ENCODE measurements at places on chromosomes 4 and X.

DNA sequence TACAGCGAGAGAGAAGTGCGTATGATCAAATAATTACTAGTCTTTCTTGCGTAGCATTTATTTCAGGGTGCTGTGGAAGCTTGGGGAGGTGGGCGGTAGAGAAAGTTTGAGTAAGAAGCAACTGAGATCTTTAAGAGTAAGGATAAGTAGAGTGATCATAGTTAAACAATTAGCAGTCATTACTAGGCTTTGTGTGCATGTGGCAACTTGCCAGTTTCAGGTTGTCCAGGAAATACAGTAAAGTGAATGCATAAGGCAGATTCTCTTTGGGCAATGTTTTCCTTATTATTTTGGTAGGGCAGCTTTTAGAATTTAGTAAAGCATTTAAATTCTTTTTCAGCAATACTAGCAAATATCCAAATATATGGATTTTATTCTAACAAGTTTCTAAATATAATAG lies 57.0 kb downstream of the HPGDS start:
- no peak for DNase-seq

- DNase-seq = peak; percentile 86
These were observed 54.4 kb downstream of the FAT1 start for GRCh38 chr4:186669159-186669731.

GRCh38 chr4:67292045-67292444 lies 253.3 kb downstream of the CENPC start:
- no peak for DNase-seq

DNA sequence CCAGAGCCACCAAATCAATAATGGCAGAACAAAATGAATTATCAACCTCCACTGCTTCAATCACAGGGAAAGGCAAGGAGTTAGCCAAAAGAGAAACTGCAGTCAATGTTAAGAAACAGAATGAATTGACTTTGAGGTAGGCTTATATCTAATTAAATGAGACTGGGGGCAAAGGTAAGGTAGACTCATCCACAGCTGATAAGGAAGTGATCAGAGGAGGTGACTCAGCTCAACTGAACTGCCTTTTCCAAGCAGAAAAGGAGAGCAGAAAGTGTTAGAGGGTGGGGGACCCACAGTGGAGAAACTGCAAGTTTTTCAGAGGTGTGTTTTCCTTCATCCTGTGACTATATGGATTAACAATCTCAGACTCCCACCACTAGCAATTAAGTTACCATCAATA lies 345.8 kb upstream of the PPARGC1A start:
- no peak for DNase-seq

DNA sequence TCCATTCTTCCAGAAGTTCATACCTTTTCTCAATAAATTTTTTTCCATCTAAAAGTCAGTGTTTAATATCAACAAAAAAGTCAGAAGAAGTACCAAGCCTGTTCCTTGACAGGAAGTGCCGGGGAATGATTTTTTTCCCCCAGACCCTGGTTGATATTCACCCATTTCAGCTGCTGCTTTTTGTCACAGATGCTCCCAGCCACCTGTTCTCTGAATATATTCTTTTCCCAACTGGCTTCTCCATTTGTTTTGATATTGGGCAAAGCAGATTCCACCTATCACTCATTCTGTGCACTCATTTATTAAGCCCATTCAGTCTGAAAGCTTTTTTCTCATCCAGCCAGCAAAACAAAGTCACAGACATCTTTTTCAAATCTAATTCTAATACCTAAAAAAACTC lies 139.9 kb downstream of the FRMPD4 start:
- no peak for DNase-seq

DNA sequence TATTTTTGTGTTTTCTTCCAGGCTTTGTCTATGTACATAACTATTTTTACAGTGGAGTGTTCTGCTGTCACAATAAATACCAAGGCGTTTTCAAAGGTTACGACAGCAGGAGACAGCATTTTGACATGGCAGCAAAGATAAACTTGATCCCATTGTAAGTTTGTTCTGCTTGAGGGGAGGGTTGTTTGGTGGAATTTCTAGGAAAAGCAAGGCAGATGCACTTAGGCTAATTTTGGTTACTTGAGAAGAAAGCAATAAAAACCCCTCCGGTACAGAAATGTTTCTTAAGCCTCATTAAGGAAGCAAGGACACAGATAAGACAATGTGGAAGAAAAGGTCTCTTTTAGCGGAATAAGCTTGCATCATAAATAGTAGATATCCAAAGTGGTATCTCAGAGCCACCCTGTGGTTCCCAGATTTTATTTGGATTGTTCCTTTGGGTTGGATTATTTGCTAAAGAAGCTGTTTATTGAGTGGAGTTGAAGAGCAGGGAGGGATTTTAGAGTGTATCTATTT lies 54.3 kb downstream of the CLCN5 start:
- DNase-seq = no peak

DNA sequence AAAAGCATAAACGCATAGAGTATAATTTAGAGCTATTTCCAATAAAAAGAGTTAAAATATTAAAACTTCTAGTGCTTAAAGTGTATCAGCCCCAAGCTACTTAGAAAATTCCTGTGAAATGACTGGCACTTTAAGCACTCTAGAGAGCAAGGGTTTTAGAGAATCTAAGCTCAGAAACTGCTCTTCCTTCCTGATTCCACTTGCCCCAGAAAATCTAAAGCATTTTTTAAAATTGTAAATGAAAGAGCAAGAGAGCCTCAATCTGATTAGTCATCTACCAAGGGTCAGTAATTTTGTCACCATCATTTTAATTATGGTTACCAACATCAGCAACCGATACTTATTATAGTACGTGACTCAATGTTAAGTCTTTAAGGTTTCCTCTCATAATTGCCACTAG lies 25.0 kb downstream of the CTPS2 start:
- peak; percentile 47 for DNase-seq

GRCh38 chr4:163755013-163755412 lies 260.5 kb downstream of the TMA16 start:
- DNase-seq = peak; percentile 25

GRCh38 chr4:8274765-8275547 lies 5.4 kb downstream of the HTRA3 start:
- peak; percentile 92 for DNase-seq

DNA sequence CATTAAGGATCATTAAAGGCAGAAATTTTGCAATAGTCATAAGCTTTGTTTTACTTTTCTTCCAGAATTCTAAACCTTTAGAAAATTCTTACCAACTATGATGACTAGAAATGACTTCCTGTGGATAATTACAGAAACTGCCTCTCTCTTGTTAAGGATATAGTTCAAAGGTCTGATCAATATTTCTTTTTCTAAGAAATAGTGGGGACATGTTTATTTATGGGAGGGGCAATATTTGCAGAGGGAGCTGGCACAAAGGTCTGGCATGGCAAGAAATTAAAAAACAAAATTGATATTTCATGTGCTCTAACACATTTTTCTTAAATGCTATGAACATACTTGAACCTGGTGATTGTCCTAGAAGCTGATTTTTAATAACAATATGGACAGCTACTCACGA lies 448.9 kb downstream of the KCTD8 start:
- DNase-seq = no peak

DNA sequence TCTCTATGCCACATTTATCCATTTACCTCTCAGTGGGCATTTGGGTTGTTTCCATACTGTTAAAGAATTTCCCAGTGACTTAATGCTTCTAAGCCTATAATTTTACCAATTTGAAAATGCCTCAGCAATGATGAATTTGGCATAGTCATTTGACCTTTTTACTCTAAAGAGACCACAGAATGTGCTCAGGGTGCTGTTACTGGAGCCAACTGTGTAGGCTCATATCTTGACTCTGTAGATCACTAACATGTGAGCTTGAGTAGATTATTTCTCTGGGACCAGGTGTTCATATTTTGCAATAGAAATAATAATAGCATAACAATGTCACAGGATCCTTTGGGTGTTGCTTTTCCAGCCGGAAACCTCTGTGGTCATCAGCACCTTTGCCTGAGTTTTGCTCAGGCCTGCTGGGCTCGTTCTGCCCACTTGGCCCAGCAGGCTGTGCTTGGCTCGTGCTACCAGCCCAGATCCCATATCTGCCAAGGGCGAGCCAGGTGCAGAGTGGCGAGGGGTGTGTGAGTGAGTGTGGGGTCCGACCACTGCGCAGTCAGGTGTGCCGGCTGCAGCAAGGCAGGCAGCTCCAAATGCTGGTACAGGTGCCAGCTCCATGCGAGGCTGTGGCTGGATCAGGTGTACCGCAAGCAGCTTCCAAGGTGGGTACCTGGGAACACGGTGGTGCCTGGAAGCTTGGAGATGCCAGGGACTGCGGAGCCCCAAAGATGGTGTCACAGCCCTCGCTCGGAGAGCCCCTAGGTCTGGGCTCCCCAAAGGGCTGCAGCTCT lies 70.6 kb upstream of the ANK2 start:
- DNase-seq = peak; percentile 15

DNA sequence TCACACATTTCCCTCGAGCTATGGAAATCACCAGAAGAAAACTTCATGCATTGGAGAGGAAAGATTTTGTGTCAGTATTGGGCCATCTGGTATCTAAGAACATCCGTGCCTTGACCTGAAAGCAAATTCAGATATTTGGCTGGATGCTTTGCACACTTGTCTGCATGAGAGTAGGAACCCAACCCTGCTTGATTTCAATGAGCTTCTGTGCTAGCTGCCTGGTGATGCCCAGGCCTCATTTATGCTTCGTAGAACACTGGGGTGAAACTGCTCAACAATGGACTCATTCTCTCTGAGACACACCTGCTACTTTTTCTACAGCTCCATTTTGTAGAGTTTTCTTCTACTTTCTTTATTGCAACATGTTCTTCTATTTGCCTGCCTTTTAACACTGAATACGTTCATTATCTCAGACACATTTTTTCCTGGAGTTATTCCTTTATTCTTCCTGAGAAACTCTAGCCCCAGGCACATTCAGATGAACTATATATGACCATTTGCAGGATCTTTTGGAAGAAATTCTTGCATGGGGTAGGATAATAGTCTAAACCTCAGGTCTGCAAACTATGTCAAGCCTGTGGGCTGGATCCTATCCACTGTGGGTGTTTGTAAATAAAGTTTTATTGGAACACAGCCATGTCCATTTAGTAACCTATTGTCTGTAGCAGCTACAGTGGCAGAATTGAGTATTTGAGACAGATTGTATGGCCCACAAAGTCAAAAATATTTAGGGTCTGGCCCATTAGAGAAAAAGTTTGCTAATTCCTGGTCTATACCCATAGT lies 83.8 kb upstream of the CLCN4 start:
- DNase-seq = no peak

DNA sequence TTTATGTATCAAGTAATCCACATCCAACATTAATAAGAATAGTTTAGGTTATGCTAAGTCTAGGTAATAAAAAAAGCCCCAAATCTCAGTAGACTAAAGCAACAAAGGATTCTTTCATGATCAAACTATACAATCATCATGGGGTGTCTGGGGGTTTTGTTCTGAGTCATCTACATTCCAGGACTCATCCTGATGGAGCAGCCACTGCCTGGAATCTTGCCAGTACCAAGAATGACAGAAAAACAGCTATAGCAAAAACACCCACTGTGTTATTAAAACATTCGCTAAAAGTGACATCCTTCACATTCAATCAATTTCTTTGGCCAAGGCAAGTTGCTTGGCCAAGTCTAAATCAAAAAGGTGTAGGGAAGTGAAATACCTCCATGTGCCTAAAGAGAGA lies 3.9 kb upstream of the ARHGEF38 start:
- peak; percentile 35 for DNase-seq

- peak; percentile 49 for DNase-seq
These were observed 7.2 kb upstream of the NEUROG2 start for GRCh38 chr4:112523008-112523721.

- peak; percentile 85 for DNase-seq
These were observed 51.3 kb downstream of the ATP11C start for GRCh38 chrX:139881572-139881971.

GRCh38 chr4:153904011-153904410 lies 115.1 kb upstream of the SFRP2 start:
- no peak for DNase-seq

DNA sequence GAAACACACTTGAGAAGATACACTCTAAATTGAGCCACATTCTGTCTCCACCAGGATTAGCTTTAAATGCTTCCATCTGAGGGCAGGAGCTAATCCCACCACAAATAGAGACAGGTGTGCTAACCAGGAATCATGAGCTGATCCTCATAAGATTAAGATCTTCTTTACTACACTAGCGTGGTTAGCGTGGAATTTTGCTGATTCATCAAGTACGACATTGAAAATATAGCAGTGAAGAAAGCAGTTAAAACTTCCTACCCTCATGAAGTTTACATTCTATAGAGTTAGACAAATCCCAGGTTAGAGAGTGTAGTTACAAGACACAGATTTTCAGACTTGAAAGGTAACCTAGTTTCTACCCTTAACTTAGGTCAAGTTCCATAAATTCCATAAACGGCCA lies 5.3 kb upstream of the APELA start:
- DNase-seq = no peak

DNA sequence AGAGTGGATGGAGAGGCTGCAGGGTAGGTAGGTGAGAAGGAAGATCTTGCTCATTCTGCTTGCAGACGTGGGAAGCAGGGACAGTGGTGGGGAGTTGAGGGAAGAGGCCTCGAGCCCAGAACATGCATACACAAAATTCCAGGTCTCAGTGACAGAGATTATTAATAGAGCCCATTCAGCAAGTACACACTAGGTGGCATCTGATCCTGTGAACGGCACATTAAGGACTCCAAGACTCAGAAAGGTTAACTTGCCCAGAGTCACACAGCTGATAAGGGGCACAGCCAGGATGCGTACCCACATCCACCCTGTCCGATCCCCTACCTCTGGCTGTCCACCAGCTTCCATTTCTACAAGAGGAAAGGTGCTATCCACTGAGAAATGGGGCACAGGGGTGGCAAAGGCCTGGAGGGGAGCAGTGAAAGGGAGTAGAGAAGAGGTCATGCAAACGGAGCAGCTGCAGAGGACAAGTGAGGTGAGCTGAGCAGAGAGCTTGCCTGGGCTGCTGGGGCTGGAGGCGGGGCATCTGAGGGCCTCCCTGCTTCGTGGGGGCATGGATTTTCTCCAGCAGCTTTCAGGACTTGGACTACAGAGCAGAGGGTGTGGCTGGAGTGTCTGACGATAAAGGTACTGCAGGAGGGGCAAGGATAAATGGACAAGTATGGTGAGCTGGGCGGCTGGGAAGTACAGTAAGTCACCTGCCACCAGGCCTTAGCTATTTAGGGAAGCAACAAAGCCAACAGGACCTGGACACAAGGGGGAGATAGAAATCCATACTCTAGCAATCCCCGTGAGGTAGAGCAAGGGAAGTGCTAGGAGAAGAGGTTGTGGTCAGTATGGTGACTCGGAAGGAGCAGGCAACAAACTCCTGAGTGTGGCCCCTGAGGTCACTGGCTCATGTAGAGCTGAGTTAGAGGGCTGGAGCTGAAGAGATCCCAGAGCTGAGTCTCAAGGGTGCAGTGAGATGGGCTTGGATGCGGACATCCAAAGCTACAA lies 11.2 kb downstream of the IDS start:
- no peak for DNase-seq

DNA sequence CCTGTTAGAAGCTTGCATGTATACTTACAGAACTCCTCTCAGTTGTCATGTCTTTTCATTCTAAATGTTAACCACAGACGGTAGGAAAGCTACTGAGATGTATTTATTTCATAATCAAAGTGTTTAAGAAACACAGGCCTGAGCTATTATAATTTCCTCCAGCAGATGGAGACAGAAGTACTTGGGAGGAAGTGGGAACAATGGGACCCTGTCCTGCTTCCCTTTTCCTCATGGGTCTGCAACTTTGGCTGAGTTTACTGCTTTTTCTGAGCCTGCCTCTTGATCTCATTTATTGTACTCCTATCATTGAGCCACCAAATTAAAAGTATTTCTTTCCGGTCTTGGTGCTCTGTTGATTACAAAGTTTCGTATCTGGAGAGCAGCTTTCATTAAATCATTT lies 67.7 kb upstream of the SPANXN2 start:
- peak; percentile 8 for DNase-seq

GRCh38 chr4:107579099-107579498 lies 140.9 kb downstream of the PAPSS1 start:
- no peak for DNase-seq

- DNase-seq = no peak
These were observed 9.1 kb downstream of the GRPEL1 start for GRCh38 chr4:7058792-7059191.
